ENCODE measurements at places on chromosomes 13 and 19.

GRCh38 chr13:22926748-22927400 lies 253.9 kb upstream of the SGCG start:
- peak; percentile 18 for ATAC-seq

GRCh38 chr13:77565635-77566034 lies 30.1 kb downstream of the SCEL start:
- peak; percentile 60 for ATAC-seq

- peak; percentile 31 for ATAC-seq
Measured at GRCh38 chr13:27171244-27171826, at the start of gene USP12. USP12 (minus strand) TSS chr13:27171811; CDS start chr13:27171639, 172 bp downstream.

- no peak for ATAC-seq
Measured at GRCh38 chr13:100644371-100644770, 30.2 kb downstream of the TMTC4 start.

- ATAC-seq, result no peak
Measured at GRCh38 chr13:102401265-102401664, 583 bp downstream of the FGF14 start.

DNA sequence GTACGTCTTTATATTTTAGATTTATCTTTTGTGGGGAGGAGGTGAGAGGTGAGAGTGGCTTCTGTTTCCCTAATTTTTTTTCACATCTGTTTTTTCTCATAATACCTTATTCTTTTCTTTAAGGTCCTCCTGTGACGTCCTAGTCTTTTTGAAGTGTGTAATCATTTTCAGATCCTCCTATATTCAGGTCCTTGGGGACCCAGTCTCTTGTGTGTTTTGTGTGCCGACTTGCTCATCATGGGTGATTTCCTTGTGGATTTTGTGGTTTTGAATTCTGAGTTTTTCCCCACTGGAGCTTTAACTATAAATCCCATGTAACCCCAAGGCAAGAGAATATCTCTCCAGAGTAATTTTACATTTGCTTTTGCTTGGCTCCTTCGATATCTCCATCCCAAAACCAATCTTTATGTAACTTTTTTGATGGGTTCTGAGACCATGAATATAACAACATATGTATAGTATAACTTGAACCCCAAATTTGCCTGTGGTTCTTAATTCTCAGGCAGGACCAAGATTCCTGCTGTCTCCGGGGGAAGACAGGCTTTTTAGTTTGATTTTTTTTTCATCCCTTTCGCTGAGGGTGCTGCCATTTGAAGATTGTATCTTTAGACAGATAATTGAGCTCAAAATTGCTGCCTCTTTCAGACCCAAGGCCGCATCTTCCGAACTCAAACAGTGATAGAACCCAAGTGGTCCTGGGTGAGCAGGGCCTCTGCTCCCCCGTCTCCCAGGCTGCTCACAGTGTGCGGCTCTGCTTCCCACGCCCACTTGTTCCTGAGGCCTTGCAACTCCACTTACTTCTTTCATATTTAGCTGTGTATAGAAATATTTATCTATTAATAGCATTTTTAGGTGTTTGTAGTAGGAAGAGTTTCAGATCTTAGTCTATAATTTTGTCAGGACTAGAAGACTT lies 59.1 kb upstream of the GPR183 start:
- ATAC-seq, result peak; percentile 88

DNA sequence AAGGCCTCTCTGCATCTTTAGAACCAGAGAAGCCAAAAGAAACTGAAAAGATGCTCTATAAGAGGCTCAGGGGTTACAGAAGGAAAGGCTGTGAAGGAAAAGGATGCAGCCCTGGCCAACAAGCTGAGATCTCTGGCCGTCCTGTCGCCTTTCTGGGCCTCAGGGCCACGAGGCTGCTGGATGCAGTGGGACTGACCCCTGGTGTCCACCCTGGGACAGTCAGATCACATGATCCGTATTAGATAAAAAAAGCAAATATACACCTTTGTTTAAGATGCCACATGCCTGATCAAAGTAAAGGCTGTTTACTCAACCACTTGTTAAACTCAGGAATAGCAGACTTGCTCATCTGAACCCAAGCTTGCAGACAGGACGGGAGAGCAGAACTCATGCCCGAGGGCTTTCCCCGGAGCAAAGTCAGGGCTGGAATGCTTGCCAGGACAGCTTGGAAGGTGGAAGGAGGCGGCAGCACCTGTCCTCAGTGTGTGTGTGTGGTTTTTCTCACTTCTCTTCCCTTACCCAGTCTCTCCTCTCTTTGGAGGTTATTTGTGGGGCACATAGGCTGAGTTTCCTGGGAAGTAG lies 206.5 kb upstream of the TSHZ3 start:
- ATAC-seq, result no peak

DNA sequence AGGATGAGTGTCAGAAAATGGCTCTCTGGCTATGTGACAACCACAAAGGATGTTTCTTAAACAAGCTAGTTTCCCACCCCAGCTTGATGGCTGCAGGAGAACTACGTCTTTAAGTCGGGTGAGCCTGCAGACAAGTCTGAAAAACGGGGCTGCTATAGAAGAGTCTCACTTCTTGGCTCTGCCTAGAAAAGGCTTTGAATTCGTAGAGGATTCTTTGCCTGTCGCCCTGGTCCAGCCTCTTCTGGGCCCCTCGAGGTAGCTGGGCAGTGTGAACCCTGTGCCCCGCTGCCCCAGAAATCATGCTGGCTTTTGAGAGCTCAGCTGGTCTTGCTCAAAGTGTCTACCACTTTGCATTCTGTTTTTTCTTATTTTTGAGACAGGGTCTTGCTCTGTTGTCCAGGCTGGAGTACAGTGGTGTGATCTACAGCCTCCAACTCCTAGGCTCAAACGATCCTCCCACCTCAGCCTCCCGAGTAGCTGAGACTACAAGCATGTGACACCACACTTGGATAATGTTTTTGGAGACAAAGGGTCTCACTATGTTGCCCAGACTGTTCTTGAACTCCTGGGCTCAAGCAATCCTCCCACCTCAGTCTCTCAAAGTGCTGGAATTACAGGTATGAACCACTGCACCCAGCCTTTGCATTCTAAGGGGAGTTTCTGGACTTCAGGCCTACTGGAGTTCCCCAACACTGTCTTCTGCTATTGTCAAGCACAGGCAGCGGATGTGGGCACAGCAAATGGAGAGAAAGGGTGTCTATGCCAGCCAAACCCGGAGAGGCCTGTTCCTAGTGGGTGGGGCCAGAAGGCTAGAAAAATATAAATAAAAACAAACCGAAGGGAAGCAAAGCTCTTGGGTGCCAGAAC lies 6.5 kb downstream of the CEBPA start:
- no peak for ATAC-seq

All from stimulated activated memory B cell treated with anti-CD40 and anti-IgM and Interleukin-4, amounts not matched to agents 10 μg/mL and 1 μg/mL and 100 μg/mL, for 72 hours (primary cell).